Activated naive CD8-positive, alpha-beta T cell treated with anti-CD3 and anti-CD28 coated beads, Interleukin-2, amount 10 ng/mL, durations not matched to agents 7 days and 5 days (primary cell): ENCODE measurements at places on chromosomes 1 and 21. TPM values are rescaled to one million over a fixed set of nuclear protein-coding genes. Genes with fewer than 3 reads are reported as not detected.
A peak's percentile ranks its signal among the peaks of the same experiment; 100 is the strongest.

The DFFA gene
- total RNA-seq: 33.2 TPM

The CCDC28B gene
- total RNA-seq: 48.6 TPM

The BARHL2 gene
- total RNA-seq: not detected

- H3K27ac ChIP-seq: no peak overlapping the region
- peaks cover 14% of the 10 kb centered on the region for H3K4me1 ChIP-seq
- no peaks in the 10 kb centered on the region for H3K36me3 ChIP-seq
- H3K4me3 ChIP-seq: no peak overlapping the region
- no peaks in the 10 kb centered on the region for H3K27me3 ChIP-seq
These were observed 1.5 kb upstream of the NHLH1 start for GRCh38 chr1:160365325-160365724.

The FLG2 gene
- total RNA-seq: not detected

GRCh38 chr1:186577216-186577615 is 103.0 kb downstream of the PTGS2 start:
- DNase-seq: no peak
- no peaks in the 10 kb centered on the region for H3K27me3 ChIP-seq
- no peaks in the 10 kb centered on the region for H3K36me3 ChIP-seq

DNA sequence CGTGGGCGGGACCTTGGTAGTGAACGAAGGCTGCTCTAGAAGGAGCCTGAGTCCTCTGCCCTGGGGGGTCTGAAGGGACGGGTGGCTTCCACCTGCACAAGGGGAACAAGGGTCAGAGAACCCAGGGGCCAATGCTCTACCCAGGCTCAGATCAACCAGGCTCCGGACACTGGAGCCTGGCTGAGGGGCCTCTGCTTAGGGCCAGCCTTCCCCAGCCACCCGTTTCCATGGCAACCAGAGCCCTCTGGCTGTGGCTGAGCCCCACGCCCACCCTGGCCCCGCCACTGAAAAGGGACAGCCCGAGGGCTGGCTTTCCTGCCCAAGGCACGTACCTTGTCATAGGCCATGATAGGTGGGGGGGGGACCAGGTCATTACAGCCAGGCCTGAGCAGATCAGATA is 724.6 kb downstream of the PTPRU start:
- no peak overlapping the region for H3K27ac ChIP-seq
- no peaks in the 10 kb centered on the region for H3K27me3 ChIP-seq
- no peaks in the 10 kb centered on the region for H3K4me1 ChIP-seq
- DNase-seq: no peak
- H3K36me3 ChIP-seq: no peaks in the 10 kb centered on the region
- H3K4me3 ChIP-seq: no peak overlapping the region

GRCh38 chr1:52365071-52365745 is 797 bp downstream of the CC2D1B start:
- no peak for DNase-seq
- no peaks in the 10 kb centered on the region for H3K27me3 ChIP-seq

The OSBPL9 gene
- 51.1 TPM for total RNA-seq

GRCh38 chr1:94006604-94007003 is 97.4 kb upstream of the GCLM start:
- H3K27ac ChIP-seq: no peak overlapping the region
- H3K4me3 ChIP-seq: no peak overlapping the region
- DNase-seq: no peak

GRCh38 chr21:36127250-36127904 is 7.5 kb upstream of the CBR3 start:
- peaks cover 22% of the 10 kb centered on the region for H3K27me3 ChIP-seq
- H3K4me3 ChIP-seq: no peak overlapping the region
- DNase-seq: no peak
- H3K4me1 ChIP-seq: peaks cover 26% of the 10 kb centered on the region

DNA sequence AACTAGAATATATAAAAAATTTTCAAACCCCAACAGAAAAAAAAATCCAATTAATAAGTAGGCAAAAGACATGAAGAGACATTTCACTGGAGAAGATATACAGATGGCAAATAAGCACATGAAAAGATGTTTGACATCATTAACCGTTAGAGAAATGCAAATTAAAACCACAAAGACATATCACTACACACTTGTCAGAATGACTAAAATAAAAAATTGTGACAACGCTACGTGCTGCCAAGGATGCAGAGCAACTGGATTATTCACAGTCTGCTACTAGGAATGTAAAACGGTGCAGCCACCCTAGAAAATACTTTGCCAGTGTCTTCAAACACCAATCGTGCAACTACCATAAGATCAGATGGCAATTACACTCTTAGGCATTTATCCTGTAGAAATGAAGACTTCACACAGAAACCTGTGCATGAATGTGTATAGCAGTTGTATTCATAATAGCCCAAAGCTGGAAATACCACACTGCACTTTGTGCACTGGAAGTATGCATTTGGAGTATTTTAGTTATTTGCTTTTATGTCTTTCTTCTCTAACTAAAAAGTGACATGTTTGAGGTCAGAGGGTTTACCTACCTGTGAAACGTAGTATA is 75.3 kb upstream of the PALMD start:
- peaks cover 25% of the 10 kb centered on the region for H3K27me3 ChIP-seq
- no peaks in the 10 kb centered on the region for H3K4me1 ChIP-seq
- H3K36me3 ChIP-seq: no peaks in the 10 kb centered on the region
- no peak overlapping the region for H3K27ac ChIP-seq
- DNase-seq: no peak

DNA sequence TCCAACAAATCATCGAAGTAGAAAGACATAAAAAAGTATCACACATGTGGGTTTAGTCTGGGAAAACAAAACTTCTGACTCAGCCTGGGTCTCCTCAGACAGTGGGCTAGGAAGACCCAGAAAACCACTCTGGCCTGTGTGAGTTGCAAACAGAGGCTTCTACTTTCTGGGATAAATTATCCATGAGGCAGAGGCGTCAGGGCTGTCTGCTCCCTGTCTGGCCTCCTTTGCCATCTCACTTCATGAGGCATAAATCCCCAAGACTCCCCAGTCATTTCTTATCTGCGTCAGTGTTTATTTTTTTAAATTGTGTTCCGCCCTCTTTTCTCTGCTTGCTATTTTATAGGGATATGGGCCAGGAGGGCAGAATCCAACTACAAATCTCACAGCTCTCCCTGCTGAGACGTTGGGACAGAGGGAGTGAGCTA is 80.6 kb upstream of the TRABD2B start:
- DNase-seq: no peak
- no peaks in the 10 kb centered on the region for H3K4me1 ChIP-seq
- peaks cover 22% of the 10 kb centered on the region for H3K27me3 ChIP-seq
- H3K27ac ChIP-seq: no peak overlapping the region
- H3K36me3 ChIP-seq: no peaks in the 10 kb centered on the region

DNA sequence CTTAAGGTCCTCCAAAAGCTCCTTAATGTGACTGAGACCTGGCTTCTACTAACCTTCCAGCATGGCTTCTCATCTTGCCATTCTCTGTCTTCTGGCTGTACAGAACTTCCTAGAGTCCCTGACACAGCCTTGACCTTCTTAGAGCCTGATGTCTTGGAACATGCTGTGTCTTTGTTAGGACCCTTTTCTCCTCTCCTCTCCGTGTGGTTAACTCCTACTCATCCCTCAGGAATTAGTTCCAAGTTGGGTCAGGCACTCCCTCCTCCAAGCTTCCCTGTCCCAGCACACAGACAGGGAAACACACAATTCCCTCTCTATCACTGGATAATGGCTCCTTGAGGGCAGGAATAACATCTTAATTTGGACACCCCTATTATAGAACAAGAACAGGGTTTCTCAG is 275.4 kb upstream of the USP24 start:
- H3K4me3 ChIP-seq: no peak overlapping the region
- H3K4me1 ChIP-seq: no peaks in the 10 kb centered on the region

DNA sequence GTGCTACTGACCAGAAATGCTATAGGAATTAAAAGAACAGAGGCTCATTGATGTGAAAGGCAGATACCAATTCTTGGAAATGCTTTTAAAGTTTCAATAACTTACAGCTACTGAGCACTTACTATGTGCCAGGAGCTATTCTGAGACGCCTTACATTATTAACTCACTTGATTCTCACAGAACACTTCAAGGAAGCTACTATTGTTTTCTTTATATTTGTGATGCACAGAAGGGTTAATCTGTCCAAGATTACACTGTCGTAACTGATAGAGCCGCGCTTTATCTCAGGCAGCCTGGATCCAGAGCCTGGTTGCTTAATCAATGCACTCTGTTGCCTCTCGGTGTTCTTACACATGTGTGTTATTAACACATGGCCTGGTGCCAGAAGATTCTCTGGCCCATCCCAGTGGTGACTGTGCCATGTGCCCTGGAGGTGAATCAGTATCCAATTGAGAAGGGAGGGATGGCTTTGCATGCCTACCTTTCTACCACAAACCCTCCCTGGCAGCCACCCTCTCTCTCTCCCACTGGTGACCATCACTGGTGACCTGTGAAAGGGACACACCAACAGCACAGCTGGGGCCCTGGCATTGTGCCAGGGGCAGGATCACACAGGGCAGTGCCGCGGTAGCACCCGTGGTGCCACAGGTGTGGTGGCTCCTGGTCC is 8.8 kb downstream of the FMO1 start:
- H3K36me3 ChIP-seq: no peaks in the 10 kb centered on the region
- peaks cover 7% of the 10 kb centered on the region for H3K4me1 ChIP-seq
- no peak for DNase-seq
- no peak overlapping the region for H3K4me3 ChIP-seq

The TRIM58 gene
- 0.09 TPM for total RNA-seq

- no peak for DNase-seq
- no peak overlapping the region for H3K4me3 ChIP-seq
- peaks cover 2% of the 10 kb centered on the region for H3K36me3 ChIP-seq
- H3K27me3 ChIP-seq: no peaks in the 10 kb centered on the region
These were observed 39.7 kb downstream of the DNTTIP2 start for GRCh38 chr1:93839307-93839706.

The CIART gene
- total RNA-seq: 0.91 TPM

The FOXD2 gene
- 0.50 TPM for total RNA-seq

DNA sequence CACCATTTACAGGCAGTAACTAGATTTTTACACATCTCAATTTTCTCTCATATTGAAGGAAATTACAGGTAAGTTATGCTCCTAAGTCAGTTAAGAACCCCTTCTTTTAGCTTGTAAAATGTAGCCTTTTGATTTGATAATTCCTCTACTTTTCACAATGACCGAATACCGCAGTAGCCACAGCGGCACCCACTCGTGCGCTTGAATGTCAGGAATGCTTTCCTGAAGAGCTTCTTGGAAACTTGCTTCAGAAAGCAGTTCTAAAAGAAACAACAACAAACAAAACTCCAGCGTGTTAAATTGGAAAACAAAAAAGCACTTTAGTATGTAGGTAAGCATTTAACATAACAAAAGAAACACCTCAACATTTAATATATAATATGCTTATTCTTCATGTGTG is 9.9 kb upstream of the DNTTIP2 start:
- H3K36me3 ChIP-seq: peaks cover 5% of the 10 kb centered on the region
- H3K4me3 ChIP-seq: no peak overlapping the region
- no peaks in the 10 kb centered on the region for H3K27me3 ChIP-seq
- H3K27ac ChIP-seq: no peak overlapping the region
- no peak for DNase-seq
- no peaks in the 10 kb centered on the region for H3K4me1 ChIP-seq

DNA sequence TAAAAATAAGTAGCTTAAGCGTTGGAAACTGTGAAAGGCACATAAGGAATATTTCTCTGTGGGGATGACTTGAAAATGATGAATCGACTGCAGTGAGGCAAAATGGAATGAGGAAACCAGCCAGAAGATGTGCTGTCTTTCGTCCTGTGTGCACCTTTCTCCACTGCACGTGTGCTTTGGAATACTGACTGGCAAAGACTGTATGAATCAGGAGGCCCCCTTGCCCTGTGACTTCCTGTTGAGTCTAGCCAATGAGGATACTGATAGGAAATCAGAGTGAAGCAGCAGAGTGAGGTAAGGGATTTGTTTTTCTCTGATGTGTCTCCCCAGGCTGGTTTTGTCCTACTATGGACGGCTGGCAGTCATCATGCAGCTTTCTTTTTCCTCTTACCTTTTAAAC is 118.2 kb upstream of the ADGRL4 start:
- no peaks in the 10 kb centered on the region for H3K27me3 ChIP-seq
- H3K4me3 ChIP-seq: no peak overlapping the region
- no peaks in the 10 kb centered on the region for H3K4me1 ChIP-seq
- no peak overlapping the region for H3K27ac ChIP-seq

GRCh38 chr1:7580923-7581753 is 190.0 kb upstream of the VAMP3 start:
- no peaks in the 10 kb centered on the region for H3K36me3 ChIP-seq
- no peak overlapping the region for H3K27ac ChIP-seq
- H3K4me3 ChIP-seq: no peak overlapping the region
- peak; percentile 9 for DNase-seq

DNA sequence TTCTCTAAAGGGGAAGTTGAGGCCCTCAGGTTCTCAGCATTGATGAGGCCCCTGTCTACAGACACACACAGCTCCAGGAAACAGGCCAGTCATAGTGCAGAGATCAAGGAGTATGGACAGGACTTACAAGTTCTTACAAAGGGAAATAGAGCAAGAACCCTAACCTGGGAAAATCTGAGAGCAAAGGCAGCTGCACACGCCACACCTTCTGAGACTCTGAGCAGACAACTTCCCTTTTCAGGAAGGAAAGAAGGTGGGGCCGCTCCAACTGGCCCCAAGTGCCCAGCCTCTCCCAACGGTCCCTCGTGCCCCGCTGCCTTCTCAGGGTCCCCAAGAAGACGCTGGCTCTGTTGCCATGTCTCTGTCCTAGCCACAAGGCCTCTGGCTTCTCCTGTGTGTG is 3.6 kb downstream of the NOC2L start:
- DNase-seq: no peak
- no peak overlapping the region for H3K4me3 ChIP-seq
- peaks cover 11% of the 10 kb centered on the region for H3K4me1 ChIP-seq
- peaks cover 14% of the 10 kb centered on the region for H3K36me3 ChIP-seq
- H3K27me3 ChIP-seq: no peaks in the 10 kb centered on the region

GRCh38 chr1:47233186-47233585 is 1.2 kb upstream of the TAL1 start:
- DNase-seq: no peak
- H3K27me3 ChIP-seq: peaks cover 85% of the 10 kb centered on the region
- H3K27ac ChIP-seq: no peak overlapping the region
- peaks cover 18% of the 10 kb centered on the region for H3K4me1 ChIP-seq

GRCh38 chr1:54851936-54852524 is 35.0 kb downstream of the DHCR24 start:
- H3K4me3 ChIP-seq: no peak overlapping the region
- H3K27ac ChIP-seq: no peak overlapping the region
- H3K4me1 ChIP-seq: no peaks in the 10 kb centered on the region
- no peaks in the 10 kb centered on the region for H3K27me3 ChIP-seq

The ZNF683 gene
- total RNA-seq: 9.3 TPM

The TTC34 gene
- 2.7 TPM for total RNA-seq

GRCh38 chr1:189868021-189868420 is 609.6 kb downstream of the BRINP3 start:
- H3K36me3 ChIP-seq: no peaks in the 10 kb centered on the region
- no peak for DNase-seq
- no peaks in the 10 kb centered on the region for H3K4me1 ChIP-seq
- H3K4me3 ChIP-seq: no peak overlapping the region
- no peaks in the 10 kb centered on the region for H3K27me3 ChIP-seq

- H3K27me3 ChIP-seq: peaks cover 8% of the 10 kb centered on the region
- DNase-seq: no peak
- H3K4me1 ChIP-seq: peaks cover 27% of the 10 kb centered on the region
These were observed 215.1 kb downstream of the S1PR1 start for GRCh38 chr1:101451888-101452287.

- DNase-seq: no peak
- H3K4me1 ChIP-seq: no peaks in the 10 kb centered on the region
- H3K4me3 ChIP-seq: no peak overlapping the region
- H3K27ac ChIP-seq: no peak overlapping the region
- no peaks in the 10 kb centered on the region for H3K36me3 ChIP-seq
These were observed 880.2 kb downstream of the LTN1 start for GRCh38 chr21:28112511-28112910.
